ENCODE measurements at places on chromosomes 4 and X. TPM values are rescaled to one million over a fixed set of nuclear protein-coding genes. Genes with fewer than 3 reads are reported as not detected.

DNA sequence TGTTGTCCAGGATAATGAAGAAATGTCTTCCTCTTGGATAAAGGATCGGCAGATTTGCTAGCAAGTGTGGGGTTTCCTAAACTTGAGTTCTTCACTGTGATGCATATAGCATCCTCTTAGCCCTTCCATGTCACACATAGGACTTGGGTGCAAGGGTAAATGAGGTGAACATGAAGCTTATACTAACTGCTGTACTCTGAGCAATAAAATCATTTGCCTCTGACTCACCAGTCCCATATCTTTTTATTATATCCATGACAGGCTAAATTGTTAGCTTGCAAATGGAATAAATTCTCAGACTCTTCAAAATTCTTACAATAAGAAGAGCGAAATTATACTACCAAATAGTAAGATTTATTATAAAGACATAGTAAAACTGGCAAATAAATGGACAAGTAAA is 14.7 kb upstream of the TBC1D1 start:
- no peak for DNase-seq

DNA sequence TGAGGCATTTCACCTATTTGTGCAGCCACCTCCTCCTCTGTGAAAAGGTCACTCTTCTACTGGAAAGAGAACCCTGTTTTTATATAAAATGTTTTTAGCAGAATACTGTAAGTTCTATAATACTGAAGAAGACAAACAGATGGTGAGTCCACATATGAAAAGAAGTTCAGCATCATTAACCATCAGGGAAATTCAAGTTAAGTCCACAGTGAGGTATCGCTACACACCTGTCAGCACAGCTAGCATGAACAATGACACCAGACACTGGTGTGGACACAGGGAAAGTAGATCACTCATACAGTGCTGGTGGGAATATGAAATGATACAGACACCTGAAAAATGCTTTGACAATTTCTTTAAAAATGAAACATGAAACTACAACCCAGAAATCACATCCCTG is 133.0 kb downstream of the MAD2L1 start:
- DNase-seq: no peak

DNA sequence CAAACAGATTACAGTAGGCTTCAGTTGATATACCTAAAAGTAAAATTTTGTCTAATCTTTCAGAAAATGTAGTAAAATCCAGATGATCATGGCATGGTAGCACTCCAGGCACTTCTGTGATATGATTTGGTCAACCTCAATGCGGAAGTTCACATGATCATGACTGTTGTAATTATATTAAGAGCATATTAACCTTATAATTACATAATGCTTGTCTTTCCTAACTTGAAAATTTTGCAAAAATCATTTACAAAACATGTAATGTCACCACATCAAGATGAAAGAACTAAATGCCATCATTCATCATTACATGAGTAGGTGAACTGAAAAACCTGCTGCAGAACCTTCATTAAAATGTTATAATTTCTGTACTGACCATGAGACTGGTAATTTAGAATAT is 88.1 kb downstream of the MBNL3 start:
- DNase-seq: no peak

GRCh38 chrX:39418254-39418704 is 617.0 kb downstream of the MID1IP1 start:
- DNase-seq: peak; percentile 29

The GLOD5 gene
- total RNA-seq: not detected

The GLRB gene
- 4.8 TPM for total RNA-seq

GRCh38 chr4:47238667-47239066 is 207.3 kb downstream of the GABRB1 start:
- no peak for DNase-seq

The FAM47A gene
- total RNA-seq: not detected

DNA sequence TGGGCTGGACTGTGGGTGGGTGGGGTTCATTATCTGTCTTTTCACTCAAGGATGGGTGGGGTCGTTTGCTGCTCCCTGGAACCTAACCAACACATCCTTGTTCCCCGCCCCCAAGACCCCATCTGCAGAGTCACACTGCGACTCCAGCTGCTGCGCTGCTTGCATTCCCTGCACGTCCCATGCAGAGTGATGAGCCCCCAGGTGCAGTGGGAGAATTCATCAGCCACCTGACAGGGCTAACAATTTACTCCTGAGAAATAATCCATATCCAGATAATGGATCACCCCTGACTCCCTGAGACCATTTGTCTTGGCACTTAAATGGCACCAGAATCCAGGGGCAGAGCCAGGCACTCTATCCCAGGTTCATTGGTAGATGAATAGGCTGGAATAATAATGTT is 12.4 kb upstream of the ARHGAP36 start:
- DNase-seq: no peak

- no peak for DNase-seq
These were observed 106.3 kb downstream of the REPS2 start for GRCh38 chrX:17052793-17053192.

DNA sequence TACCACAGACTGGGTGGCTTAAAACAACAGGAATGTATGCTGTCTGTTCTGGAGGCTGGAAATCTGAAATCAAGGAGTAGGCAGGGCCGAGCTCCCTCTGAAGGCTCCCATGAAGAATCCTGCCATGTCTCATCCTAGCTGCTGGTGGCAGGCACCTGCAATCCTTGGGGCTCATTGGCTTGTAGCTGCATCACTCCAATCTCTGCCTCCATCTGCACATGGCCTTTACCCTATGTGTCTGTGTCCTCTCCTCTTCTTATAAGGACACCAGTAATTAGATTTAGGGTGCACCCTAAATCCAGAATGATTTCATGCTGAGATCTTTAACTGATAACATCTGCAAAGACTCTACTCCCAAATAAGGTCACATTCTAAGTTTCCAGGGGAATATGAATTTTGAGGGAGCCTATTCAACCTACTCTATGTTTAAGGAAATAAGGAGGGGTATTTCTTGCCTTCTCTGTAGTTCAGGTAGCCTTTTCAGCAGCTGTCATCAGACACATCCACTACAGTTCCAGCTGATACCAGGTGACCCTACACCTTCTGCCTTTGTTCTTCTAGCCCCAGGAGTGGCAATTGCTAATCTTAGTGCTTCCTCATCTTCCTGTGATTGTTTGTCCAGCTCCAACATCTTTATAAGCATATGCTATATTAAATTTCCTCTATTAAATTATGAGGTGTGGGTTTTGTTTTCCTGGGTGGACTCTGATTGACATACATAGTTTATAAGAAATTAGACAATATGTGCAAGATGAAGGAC is 295.1 kb upstream of the TAPT1 start:
- DNase-seq: no peak

The F9 gene
- total RNA-seq: not detected

All from pulmonary artery endothelial cell (primary cell).